T-cell (primary cell): ENCODE measurements at places on chromosomes 11 and 22. TPM values are rescaled to one million over a fixed set of nuclear protein-coding genes. Genes with fewer than 3 reads are reported as not detected.

DNA sequence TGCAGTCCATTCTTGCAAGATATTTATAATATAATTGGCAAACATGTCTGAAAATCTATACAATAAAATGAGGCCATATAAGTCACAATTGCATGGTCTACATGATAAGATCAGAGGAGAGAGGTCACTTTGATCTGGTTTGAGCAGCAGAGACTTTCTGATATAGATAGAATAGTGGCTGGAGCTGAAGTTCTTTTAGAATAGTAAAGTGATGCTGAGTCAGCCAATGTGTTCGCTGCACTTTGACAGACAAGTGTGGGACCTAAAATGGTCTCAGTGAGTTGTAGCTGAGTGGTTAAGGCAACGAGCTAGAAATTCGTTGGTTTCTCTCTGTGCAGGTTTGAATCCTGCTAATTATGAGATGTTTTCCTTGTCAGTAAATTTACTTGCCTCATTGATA is 257.0 kb upstream of the C11orf87 start:
- DNase-seq = no peak

GRCh38 chr11:61480261-61480993 is 28.1 kb upstream of the LRRC10B start:
- no peak for DNase-seq

DNA sequence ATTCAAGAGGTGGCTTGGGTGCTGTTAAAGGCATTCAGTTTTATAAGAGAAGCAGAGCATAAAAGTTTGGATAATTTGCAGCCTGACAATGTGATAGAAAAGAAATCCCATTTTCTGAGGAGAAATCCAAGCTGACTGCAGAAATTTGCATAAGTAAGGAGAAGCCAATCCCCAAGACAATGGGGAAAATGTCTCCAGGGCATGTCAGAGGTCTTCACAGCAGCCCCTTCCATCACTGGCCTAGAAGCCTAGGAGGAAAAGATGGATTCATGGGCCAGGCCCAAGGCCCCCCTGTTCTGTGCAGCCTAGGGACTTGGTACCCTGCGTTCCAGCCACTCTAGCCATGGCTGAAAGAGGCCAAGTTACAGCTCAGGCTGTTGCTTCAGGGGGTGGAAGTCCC is 207.3 kb downstream of the METTL15 start:
- no peak for DNase-seq

DNA sequence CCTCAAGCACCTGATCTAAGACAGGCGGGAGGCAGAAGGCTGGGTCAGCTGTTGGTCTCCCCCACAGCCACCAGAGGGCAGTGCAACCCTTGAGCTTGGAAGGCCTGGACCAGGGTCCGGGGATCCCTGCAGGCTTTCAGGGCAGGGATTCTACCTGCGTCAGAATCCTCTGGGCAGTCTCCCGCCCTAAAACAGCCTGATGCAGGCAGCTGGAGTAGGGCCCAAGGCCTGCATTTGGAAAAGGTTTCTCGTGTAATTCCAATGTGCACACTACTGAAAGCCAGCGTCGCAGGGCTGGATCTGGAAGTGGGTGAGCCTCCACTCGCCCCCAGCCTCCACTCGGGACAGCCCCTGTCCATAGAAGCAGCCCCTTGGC is 31.8 kb downstream of the BID start:
- DNase-seq = peak; percentile 55

- no peak for DNase-seq
Measured at GRCh38 chr22:48579043-48579927, 1248.4 kb downstream of the BRD1 start.

GRCh38 chr11:13486926-13487660 is 8.7 kb downstream of the PTH start:
- peak; percentile 56 for DNase-seq

- no peak for DNase-seq
Measured at GRCh38 chr22:44351685-44352377, 39.1 kb upstream of the SHISAL1 start.

DNA sequence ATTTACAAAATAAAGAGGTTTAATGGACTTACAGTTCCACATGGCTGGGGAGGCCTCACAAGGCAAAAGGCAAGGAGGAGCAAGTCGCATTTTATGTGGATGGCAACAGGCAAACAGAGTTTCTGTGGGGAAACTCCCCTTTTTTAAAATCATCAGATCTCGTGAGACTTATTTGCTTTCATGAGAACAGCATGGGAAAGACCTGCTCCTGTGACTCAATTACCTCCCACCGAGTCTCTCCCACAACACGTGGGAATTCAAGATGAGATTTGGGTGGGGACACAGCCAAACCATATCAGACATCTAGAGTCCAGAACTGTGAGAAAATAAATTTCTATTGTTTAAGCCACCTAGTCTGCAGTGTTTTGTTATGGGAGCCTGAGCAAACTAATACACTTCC is 80.8 kb downstream of the ME3 start:
- no peak for DNase-seq

GRCh38 chr11:106390078-106390477 is 312.6 kb downstream of the AASDHPPT start:
- no peak for DNase-seq

DNA sequence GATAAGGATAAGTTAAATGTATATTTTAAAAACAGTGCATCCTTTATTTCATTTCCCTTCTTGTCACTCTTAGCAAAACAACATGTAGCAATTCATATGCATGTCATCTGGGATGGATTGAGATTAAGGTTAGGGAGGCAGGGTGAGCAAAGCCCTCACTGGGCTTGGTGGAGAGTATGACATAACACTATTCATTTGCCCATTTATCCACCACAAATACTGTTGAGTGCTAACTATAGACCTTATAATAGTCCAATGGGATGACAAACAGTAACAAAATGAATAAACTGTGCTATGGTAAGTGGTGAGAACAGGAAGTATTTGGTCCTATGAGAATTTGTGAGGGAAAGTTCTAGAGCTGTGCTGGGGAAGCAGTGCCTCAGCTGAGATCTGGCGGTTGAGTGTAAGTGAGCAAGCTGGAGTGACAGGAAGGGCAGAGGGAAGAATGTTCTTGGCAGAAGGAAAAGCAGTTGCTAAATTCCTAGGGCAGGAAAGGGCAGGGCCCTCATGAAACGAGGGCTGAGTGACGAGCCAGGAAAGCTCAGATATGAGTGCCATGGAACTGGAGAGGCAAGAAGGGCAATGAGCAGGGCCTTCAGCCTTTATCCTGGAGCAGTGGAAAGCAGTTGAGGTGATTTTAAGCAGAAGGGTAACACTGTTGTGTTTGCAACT is 6.7 kb downstream of the HSD17B12 start:
- no peak for DNase-seq

The HBG2 gene
- total RNA-seq = not detected

The IL18 gene
- 0.53 TPM for total RNA-seq

The NXPE2 gene
- 0.18 TPM for total RNA-seq

The MPZL2 gene
- total RNA-seq = 5.6 TPM

The FSHB gene
- total RNA-seq = not detected

The CNTF gene
- total RNA-seq = 4.3 TPM

The SCGB2A2 gene
- not detected for total RNA-seq

The UBQLNL gene
- 0.46 TPM for total RNA-seq

The GRIK4 gene
- total RNA-seq = not detected
